ENCODE measurements at places on chromosomes 6 and 20.
A peak's percentile ranks its signal among the peaks of the same experiment; 100 is the strongest.

- DNase-seq: no peak
Observed at GRCh38 chr6:144528743-144529425, 243.7 kb downstream of the UTRN start.

DNA sequence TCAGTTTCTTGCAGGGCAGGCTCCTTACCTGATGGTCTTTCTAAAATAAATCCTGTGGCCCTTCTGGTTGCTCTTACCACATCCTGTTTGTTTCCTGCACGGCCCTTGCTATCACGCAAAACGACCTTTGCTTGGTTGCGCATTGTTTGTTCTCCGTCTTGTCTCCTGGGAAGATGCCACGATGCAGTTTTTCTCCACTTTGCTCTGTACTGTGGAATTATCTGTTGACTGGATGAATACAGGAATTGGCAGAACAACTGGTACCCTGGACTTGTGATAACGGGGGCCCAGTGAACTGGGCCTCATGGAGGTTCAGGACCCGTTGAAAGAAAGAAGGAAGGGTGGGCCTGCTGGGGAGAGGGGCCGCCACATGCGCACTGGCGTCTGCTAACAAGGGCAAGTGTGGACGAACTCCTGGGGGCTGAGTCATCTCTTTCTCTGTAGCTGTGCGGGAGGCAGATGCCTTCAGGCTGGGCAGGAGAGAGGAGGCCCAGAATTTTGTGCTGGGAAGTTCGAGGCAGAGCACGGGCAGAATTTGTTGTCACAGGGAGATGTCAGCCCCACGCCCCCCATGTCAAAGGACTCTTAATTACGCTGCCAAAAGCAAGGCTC lies 139.9 kb downstream of the BMP7 start:
- no peak for DNase-seq

DNA sequence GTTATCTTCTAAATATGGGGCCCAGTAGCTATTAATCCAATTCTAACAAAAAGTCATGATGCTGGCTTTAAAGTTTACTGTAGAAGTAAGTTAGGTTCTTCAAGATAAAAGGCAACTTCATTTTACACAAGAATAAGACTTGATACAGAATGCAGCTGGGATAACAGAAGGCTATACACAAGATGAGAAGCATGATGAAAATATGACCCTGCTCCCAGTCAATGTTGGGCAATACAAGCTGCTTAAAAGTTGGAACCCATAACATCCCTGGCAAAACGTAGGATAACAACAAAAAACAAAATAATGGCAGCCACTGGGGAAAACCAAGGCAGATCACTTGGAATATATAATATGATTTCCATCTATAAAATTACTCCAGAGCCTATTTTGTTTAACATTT lies 87.6 kb upstream of the RSPO3 start:
- no peak for DNase-seq

- DNase-seq: no peak
Observed at GRCh38 chr20:3966571-3966970, 48.8 kb downstream of the RNF24 start.

GRCh38 chr6:61711849-61712248 lies 574.2 kb downstream of the KHDRBS2 start:
- DNase-seq: no peak

DNA sequence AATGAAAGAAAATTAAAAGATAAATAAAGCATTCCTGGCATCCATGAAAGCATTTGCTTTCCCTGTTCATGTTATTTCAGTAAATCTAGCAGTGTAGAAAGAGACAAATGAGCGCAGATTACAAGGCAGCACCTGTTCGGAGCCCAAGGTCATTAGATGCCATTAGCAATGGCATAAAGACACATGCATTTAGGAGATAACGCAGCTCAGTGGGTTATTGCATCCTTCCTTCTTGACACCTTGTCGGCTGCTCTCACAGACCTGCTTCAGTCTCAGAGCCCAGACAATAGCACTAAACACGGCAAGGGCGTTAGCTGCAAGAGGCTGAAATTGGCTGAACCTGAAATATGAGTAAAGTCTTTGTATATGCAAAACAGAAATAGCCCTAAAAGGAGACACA lies 140.3 kb downstream of the ATXN1 start:
- DNase-seq: no peak

DNA sequence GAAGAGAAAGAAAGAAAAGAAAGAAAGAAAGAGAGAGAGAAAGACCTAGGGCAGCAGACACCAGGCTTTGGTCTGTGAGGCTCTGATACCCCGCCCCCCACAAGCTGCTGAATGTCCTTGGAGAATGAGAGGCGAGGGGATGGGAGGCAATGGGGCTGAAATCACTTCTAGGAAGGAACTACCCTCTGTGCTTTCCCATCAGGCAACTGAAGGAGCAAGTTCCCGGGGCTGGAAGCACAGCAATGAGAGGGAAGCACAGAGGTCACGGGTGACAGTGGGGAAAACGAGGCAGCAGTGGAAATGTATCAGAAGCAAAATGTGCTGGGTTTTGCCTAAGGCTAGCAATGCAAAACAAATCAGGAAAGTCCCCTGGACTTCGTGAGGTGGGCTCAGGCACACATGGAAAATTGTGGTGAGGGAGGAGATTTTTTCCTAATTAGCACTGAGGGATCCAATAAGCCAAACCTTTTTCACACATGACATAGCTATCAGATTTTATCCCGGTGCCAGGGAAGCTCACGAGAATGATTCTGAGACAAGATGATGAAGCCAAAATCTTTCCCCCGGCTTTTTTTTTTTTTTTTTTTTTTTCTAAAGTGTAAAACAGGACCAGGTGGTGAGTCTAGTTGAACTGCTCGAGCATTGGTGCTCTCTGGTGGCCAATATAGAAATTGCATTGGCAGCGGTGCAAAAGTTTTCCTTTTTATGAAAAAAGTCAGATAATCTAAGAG lies 16.8 kb upstream of the ARFGEF2 start:
- DNase-seq: no peak

DNA sequence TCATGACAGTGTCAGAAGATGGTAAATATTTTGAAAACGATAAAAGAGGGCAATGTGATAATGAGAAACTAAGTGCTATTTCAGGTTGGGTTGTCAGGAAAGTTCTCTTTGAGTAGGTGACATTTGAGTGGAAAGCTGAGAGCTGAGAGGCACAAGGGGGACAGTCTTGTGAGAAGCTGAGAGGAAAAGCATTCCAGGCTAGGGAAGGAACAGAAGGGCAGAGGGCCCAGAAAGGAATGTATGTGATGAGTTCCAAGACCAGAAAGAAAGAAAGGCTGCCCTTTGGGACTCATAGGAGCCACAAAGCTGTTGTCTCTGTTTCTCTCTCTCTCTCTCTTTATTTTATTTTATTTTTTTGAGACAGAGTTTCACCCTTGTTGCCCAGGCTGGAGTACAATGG lies 7.6 kb upstream of the RNF182 start:
- DNase-seq: no peak

- DNase-seq: peak; percentile 72
Observed at GRCh38 chr6:2999618-3000557, at the start of gene NQO2. Gene NQO2, plus strand, starts transcription at chr6:2999894. Its CDS starts 6,659 bp downstream, at chr6:3006553.

- no peak for DNase-seq
Observed at GRCh38 chr6:10084111-10084986, 330.5 kb downstream of the TFAP2A start.

DNA sequence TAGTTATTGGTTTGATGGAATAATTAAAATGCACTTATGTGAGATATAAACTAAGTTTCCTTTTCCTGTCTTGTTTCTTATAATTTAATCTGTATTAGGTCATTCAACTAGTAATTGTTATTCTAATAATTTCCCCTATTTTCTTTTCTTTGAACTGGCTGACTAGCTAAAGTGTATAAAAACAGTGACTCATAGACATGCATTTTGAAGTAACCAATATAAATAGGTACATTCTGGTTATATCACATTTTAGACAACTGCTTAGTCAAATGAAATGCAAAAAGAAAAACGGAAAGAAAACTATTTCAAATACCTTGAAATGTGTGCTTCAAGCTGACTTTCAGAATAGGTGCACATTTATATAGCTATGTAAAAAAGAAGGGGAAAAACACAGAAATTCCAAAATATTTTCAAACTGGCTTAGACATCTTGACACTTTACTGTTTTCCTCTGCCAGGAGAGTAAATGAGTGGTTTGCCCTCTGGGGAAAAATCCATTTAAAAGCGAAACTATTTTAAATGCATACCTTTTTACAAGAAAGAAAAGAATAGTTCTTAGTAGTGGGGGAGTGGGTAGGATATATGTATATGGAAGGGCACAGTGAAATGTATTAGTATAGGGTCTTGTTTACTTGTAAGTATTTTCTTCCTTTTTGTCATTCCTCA lies 28.3 kb downstream of the KCNQ5 start:
- DNase-seq: no peak

- DNase-seq: no peak
Observed at GRCh38 chr6:25311331-25311840, 32.2 kb downstream of the CARMIL1 start.

DNA sequence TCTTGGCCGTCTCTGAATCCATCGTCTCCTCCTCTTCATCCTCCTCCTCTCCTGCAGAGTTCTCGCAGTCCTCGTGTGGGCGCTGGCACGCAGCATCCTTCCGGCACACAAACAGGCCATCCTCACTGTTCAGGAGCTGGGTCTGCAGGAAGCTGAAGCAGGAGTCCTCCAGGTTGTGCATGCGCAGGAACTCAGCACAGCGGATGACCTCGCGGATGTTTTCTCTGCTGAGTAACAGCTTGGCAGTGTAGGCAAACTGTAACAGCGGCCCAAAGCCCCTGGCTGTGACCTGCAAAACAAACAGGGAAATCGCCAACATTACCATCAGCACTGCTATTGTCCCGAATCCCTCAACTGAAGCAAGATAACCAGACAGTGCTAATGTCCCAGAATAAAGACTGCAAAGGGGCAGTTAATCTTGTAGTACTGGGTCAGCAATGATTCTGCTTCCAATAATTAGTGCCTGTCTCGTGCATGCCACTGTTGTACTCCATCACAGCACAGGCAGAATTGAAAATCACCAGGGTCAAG lies 57.4 kb downstream of the GJA10 start:
- no peak for DNase-seq

DNA sequence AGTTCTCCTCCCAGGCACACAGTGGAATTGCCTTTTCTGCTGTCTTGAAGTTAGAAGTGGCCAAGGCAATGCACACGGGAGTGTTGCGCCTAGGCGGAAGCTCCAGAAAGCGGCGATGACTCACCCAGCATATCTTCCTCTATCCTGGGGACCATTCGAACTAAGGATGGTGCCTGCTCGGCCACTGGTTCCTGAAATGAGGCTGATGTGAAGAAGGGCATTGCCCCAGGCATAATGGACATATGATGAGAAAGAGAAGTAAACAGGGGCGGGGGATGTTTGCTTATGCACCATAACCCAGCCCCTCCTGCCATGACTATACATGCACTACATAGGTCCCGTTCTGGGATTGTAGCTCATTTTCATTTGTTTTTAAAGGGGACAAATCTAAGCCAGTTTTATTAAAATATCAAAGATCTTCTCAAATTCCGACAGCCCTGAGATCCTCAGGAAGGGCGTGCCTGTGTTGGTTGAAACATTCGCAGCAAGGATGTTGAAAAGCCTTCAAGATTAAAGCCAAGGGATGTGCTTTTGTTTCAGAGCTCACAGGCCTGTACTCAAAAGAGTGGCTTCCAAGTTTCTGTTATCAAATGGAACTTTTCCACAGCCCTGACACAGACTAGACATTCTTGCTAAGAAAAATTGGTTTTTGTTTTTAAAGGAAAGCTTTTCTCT lies 218.5 kb downstream of the LY86 start:
- DNase-seq: no peak

- no peak for DNase-seq
Observed at GRCh38 chr20:62359491-62360121, 7.5 kb downstream of the LAMA5 start.

DNA sequence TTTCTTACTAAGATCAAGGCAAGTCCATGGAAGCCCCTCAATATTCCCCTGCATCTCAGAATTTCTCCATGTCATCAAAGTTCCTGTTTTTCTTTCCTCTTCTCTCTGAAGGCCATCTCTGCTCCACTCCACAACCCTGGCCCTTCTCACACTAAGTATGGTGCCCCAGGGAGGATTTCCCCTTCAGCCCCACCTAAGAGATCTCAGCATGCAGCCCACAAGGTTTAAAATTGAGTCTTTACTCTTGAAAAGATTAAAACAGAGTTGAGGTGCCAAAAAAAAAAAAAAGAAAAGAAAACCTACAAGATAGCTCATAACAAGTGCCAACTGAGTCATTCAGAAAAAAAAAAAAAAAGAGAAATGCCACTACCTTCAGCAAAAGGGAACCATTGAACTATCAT lies 36.5 kb upstream of the TNFAIP3 start:
- DNase-seq: no peak

DNA sequence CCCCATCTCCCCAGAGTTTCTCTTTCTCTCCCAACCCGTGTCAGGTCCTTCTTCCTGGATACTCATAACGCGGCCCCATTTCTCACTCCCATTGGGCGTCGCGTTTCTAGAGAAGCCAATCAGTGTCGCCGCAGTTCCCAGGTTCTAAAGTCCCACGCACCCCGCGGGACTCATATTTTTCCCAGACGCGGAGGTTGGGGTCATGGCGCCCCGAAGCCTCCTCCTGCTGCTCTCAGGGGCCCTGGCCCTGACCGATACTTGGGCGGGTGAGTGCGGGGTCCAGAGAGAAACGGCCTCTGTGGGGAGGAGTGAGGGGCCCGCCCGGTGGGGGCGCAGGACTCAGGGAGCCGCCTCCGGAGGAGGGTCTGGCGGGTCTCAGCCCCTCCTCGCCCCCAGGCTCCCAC lies at the start of gene HLA-F:
TSS of gene HLA-F (plus strand) at position 173 of the 404 bp plus-strand sequence. CDS start at position 203, 30 bp downstream.
- DNase-seq: no peak

- no peak for DNase-seq
Observed at GRCh38 chr6:68025764-68026163, 609.3 kb upstream of the ADGRB3 start.

- DNase-seq: no peak
Observed at GRCh38 chr6:143196525-143197225, 136.0 kb downstream of the AIG1 start.

DNA sequence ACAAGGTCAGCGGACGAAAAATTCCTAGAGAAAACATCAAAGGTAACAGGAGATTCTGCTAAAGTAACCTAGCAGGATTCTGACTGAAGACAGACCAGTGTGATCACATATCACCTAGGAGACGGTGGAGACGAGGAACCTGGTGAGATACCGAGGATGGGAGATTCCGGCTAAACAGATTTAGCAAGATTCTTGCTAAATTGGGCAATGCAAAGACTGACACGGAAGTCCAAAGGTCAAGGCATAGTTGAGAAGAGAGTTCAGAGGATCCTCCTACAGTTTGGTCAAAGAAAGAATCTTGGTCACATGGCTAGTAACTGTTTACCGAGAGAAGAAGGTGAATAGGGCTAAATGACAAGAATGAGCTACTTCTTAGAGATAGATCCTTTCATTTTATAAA lies 61.1 kb downstream of the TMEM170B start:
- no peak for DNase-seq
